ENCODE measurements at places on chromosomes 16 and 17.

- DNase-seq: no peak
These were observed 8.3 kb upstream of the SPPL2C start for GRCh38 chr17:45836047-45837044.

GRCh38 chr17:37827905-37828650 is 83.2 kb upstream of the HNF1B start:
- no peak for DNase-seq

GRCh38 chr17:17350491-17351355 is 47.5 kb downstream of the NT5M start:
- DNase-seq: peak; percentile 80

GRCh38 chr17:67239597-67239996 is 5.4 kb downstream of the HELZ start:
- DNase-seq: no peak

GRCh38 chr17:44065668-44066203 is 735 bp downstream of the LSM12 start:
- no peak for DNase-seq

- no peak for DNase-seq
These were observed 115.0 kb upstream of the ADAMTS18 start for GRCh38 chr16:77549876-77550275.

- DNase-seq: no peak
These were observed 70.8 kb downstream of the MAP2K6 start for GRCh38 chr17:69485251-69485661.

DNA sequence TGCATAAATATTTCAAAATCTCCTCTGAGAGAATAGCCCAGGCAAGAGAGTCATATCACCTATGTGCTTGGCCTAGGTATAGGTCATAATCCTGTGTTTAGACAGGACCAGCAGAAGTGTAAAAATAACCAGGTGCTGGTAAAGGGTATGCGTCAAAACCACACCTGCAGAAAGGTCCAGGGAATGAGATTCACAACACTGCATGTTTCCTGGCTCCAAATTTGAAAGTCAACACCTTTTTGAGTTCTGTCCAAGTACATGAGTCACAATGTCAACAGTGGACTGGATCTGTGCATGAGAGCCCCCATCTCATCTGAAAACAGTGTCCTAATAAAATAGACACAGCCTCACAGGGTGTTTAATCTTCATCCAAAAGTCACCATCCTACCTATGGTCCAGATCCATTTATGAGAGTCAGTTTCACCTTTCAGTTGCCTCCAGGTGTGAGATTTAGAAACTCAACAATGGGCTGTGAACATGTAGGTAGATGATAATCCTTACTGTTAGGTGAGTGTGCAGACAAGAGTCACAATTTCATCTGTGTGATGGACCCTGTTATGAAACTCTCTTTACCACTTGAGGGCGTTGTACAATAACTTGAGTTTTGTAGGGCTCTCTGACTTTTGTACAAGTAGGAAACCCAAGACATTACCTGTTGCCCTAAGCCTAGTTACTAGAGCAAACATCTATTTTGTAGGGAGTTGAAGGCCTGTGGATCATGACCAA is 2100.7 kb downstream of the TP53TG3F start:
- DNase-seq: no peak

GRCh38 chr17:70166615-70167014 is 2.7 kb upstream of the KCNJ2 start:
- no peak for DNase-seq

DNA sequence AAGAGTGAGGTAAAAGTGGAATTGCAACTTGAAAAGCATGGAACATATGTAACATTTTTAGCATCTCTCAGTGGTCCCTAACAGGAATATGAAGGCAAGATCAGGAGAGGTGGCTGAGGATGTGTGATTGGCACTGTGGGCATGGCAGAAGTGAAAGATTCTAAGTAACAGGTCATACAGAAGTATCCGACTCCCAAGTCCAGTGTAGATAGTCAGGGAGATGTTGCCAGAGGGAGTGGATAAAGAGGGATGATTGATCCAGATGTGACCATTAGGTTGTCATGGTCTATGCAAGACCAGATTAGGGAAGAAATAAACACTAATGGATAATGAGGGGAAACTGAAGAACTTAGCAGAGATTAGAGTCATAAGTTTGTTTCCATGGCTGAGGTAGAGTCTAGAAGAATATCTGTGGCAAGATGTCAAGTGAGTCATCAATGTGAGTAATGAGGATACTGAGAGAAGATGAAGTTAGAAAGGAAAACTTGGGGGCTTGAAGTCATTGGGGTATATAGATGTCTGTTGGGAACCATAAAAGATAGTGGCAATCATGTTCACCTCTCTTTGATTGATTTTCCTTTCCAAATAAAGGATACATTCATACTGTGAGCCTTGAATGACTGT is 23.9 kb upstream of the CAPNS2 start:
- peak; percentile 6 for DNase-seq

DNA sequence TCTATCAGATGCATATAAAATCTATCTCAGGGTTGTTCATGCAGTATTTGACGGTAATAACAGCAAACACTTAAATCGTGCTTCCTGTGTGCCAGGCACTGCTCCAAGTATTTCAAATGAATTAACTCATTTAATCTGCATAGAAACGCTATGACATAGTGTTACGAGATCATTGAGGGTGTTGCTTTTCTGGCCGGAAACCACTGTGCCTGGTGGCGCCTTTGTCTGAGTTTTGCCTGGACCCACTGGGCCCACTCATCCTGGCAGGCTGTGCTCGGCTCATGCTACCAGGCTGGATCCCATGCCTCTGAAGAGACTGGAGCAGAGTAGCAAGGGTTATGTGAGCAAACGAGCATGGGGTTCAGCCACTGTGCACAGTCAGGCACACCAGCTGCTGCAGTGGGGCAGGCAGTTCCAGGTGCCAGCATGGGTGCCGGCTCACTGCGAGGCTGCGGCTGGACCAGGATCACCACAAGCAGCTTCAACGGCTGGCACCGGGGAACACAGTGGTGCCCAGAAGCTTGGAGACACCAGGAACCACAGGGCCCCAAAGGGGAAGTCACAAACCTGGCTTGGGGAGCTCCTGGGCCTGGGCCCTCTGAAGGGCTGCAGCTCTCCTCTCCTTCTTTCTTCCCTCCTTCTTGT is 45.9 kb upstream of the CLEC19A start:
- DNase-seq: no peak

GRCh38 chr17:78922816-78923498 is 2.2 kb downstream of the TIMP2 start:
- DNase-seq: no peak

- DNase-seq: no peak
These were observed 43.2 kb downstream of the MYH3 start for GRCh38 chr17:10613775-10614513.

- no peak for DNase-seq
These were observed 59.2 kb downstream of the PITPNC1 start for GRCh38 chr17:67436233-67436632.

DNA sequence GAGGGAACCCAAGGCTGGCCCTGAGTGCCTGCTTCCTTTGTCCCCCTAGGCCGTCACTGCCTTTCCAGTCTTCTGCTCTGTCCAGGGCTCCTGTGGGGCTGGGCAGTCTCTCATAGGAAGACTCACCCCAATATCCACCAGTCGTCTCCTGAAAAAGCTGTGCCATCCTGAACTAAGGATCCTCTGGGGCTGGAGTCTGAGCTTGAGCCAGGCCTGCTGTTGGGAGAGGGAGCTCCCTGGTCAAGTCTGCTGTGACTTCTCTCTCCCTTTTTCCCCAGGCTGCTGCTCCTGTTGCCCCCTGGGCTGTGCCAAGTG is 963 bp downstream of the MT1H start:
- DNase-seq: no peak

- DNase-seq: no peak
These were observed 54.0 kb upstream of the COX10 start for GRCh38 chr17:14015271-14015670.

- no peak for DNase-seq
These were observed 23.4 kb downstream of the SMIM36 start for GRCh38 chr17:55487695-55488432.

- DNase-seq: no peak
These were observed 11.5 kb downstream of the LITAF start for GRCh38 chr16:11575223-11575589.

DNA sequence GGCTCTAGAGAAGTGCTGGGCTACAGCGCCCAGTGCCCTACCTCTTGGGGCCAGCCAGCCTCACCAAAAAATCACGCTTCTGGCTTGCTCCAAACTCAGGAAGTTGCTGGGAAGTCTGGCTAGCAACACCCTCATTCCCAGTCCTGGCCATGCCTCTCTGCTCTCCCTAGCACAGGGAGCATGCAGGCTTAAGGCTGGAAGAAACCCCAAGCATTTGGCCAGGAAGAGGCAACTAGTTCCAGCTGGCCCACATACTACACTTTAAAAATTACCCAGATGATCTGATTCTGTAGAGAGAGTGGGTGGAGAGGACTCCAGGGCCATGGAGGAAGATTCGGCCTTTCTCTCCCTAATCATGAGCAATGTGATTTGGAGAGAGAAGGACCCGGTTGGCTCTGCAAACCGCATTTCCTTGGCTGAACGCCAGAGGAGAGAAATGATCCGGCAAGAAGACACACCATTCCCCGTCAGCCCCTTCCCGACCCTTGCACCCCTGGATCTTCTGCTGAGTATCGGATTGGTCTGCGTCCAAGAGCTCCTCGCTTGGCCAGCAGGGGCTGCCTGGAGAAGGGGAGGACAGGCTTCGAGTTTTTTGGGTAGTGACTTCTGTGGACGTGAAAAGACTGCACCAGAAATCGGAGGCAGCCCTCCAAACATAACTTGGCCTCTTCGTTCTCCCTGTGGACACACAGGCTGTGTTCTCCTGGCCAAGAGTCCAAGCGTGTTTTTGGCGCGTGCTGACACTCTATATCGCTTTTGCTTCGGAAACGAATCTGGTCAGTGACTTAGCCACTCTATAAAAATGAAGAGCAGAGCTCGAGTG is 406.3 kb downstream of the WWOX start:
- DNase-seq: no peak

GRCh38 chr17:77498791-77499698 is 358.3 kb downstream of the SEC14L1 start:
- no peak for DNase-seq

GRCh38 chr17:61065263-61065773 is 334.3 kb upstream of the TBX2 start:
- DNase-seq: peak; percentile 37
